ENCODE measurements at places on chromosomes 3 and 15.
A peak's percentile ranks its signal among the peaks of the same experiment; 100 is the strongest.

GRCh38 chr3:43080726-43081568 lies 24.9 kb downstream of the POMGNT2 start:
- no peak for DNase-seq

- no peak for DNase-seq
Measured at GRCh38 chr15:69647142-69647513, 194.5 kb downstream of the RPLP1 start.

DNA sequence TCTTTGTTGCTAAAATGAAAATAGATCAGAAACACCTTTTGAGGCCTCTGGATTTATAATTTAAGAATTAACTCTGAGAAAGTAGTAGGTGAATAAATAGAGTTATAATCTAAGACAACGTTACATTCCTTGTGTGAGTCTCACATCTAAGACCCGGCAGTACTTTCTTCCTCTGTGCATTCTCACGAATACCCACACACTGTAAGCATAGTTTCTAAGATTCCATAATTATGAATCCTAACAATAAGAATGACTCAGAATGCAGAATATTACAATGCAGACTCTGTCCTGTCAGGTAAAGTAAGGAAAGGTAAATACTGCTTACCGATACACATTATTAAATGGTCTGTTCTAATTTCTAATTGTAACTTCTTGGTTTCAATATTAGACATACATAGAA lies 257.7 kb upstream of the CNTN6 start:
- DNase-seq: no peak

DNA sequence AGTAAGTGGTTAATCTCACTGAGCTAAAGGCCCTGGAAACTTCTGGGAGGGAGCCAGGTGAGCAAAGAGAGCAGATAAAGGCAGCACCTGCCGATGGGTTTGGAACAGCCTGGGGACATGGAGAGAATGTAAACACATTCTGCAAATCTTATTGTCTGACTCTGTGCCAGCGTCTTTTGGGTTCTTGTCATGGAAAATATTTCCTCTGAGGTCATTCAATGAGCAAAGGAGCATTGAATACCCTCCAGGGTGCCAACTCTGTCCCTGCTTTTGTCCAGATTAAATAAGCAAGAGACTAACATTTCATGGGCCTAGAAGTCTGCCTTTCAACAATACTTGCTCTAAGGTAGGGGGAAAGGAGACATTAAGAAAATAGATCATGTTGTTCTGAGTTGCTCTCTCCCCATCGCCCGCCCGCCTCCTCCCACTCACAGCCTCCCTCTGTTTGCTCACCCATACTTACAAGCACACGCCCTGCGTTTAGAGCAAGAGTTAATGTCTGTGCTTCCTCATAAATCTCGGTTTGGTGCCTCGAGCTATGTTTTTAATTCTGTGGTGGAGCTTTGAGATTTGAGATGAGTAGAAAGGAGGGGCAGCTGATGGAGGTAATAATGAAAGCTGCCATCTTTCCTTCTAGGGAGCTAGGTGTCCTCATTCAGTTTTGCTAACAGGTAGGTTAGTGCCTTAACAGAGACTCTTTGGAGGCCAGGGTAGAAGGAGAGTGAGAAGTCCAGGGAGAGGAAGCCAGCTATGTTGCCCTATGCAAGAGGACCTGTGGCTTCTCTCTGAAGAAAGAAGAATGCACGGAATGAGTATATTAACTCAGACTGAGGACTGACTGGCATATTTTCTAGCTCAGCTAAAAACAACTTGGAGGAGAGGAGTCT lies 132.9 kb downstream of the TPRG1 start:
- peak; percentile 85 for DNase-seq

DNA sequence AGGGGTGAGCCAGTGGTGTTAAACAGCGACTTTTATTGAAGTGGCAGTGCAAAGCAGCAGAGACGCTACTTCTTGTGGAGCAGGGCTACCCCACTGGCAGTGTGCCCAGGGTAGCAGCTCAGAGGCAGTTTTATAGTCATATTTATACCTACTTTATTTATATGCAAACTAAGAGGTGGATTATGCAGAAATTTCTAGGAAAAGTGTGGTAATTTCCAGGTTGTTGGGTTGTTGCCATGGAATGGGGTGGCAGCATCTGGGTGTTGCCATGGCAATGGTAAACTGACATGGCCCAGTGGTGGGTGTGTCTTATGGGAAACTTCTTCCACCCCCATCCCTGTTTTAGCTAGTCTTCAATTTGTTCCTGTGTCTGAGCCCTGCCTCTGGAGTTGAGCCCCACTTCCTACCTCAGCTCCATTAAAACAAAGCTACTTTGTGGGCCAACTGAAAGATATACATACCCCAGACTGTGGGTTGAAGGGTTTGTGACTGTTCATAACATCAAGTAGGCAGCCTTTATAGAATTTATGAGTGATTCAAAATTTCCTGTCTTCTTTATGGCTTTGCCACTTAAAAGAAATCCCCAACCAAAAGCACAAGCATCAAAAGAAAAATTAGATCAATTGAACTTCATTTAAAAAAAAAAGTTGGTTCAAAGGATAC lies 60.3 kb downstream of the EBLN2 start:
- no peak for DNase-seq

- no peak for DNase-seq
Measured at GRCh38 chr3:67557848-67558355, 96.5 kb downstream of the SUCLG2 start.

DNA sequence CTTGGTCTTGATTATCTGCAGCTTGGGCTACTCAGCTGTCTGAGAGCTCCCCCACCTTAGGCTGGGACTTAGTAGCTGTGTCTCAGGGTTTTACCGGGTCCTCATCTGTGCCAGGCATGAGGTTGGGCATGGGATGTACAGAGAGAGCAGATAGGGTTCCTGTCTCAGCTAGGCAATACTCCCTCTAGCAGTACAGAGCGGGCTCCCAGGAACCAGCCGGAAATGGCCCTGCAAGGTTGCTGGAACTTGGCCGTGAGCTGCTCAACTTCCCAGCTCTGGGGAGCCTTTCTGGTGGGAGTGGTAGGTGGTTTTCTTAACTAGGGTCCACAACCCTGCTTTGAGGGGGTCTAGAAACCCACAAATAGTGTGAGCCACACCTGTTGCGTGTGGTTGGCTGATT lies 58.3 kb downstream of the ATP2B2 start:
- DNase-seq: no peak

- DNase-seq: no peak
Measured at GRCh38 chr15:93121107-93121506, 32.1 kb upstream of the RGMA start.

Measured in NCI-H187 treated with DMSO at 0.1 percent for 48 hours (cell line).